ENCODE measurements at places on chromosomes 2 and 18. TPM values are rescaled to one million over a fixed set of nuclear protein-coding genes. Genes with fewer than 3 reads are reported as not detected.

The KRCC1 gene
- polyA plus RNA-seq, result 42.6 TPM

The RTP5 gene
- polyA plus RNA-seq, result not detected

The STAT4 gene
- polyA plus RNA-seq, result 1.3 TPM

The CHMP3 gene
- 154 TPM for polyA plus RNA-seq

The BMP10 gene
- polyA plus RNA-seq, result not detected
